ENCODE measurements at places on chromosomes 4 and X.

DNA sequence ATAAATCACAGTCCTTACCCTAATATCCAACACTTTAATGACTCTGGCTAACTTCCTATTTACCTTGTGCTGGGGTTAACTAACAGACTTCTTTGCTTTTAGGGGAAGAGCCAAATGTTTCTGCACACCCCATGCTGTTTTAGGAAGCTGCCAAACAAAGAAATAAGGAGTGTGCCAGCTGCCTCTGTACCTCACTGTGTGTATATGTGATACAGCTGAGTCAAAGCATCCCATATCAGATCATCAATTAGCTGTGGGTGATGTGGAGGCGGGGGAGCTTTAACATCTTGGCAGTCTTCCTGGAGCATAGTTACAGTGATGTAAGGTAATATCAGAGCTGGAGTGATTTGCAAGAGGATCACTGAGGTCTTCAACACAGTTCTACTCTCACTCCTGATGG lies 95.4 kb downstream of the COL25A1 start:
- DNase-seq, result no peak

DNA sequence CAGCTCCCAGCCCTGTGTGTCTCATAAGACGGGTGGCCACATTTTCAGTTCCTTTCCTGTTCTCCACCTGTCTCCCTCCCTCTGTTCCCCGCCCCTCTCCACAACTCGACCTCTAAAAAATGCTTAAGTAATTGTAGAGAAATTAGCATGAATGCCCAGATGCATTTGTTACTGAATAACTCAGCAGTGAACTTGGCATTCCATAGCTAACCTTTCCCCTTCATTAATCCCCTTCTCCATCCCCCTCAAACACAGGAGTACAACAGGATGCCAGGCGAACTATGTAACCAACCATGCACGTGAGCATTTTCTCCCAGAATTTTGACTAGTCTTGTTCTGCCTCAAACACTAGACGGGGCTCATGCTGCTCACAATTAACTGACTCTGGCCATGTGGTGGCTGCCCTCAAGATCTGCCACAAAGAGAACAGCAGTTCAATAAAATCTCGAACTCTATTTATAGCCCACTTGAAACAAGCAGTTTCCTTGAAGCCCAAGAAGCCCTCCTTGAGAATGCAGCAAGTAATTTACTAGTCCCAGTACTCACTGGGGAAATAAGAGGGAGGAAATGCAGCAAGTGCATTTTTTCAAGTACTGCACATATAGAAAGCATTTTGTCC lies 351.2 kb downstream of the ARHGAP24 start:
- DNase-seq, result no peak

- DNase-seq, result no peak
Observed at GRCh38 chr4:40987151-40987550, 227.2 kb downstream of the APBB2 start.

DNA sequence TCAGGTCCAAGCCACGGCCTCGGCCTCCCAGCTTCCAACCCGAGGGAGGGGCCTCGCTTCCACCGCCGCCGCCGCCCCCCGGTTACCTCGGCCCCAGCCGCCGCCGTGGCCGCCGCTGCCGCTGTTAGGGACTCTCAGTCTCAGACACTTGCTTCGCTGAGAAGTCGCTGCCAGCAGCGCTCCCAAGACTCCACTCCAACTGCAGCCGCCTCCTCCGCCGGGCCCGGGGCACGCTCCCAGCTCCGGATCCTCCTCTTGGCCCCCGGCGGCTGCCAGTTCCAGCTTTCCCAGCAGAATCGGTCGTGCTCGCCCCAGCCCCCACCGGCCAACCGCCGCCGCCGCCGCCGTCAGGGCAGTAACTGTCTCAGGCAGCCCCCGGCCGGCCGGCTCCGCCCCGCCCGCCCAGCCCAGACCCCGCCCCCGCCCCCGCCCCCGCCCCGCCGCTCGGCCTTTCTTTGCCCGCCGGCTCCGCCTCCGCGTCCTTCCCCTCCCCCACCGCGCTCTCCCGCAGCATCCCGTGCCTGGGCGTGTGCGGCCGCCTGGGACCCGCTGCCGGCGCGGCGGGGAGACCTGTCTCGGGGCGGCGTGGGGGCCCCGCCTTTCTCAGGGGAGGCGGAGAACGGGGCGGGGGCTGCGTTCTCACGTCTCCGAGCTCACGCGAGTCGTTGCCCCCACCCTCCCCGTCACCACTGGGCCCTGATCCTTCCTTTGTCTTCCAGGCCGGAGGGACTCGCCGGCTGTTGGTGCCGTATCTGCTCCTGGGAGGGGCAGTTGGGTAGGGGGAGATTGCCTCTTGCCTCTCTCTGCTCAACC lies at the start of gene ANKRD50:
Gene ANKRD50, minus strand, starts transcription at position 361 of the 813 bp plus-strand sequence. CDS start 2,221 bp downstream, outside the sequence.
- peak; percentile 19 for DNase-seq

- no peak for DNase-seq
Observed at GRCh38 chr4:45409536-45409935, 683.2 kb upstream of the GNPDA2 start.

DNA sequence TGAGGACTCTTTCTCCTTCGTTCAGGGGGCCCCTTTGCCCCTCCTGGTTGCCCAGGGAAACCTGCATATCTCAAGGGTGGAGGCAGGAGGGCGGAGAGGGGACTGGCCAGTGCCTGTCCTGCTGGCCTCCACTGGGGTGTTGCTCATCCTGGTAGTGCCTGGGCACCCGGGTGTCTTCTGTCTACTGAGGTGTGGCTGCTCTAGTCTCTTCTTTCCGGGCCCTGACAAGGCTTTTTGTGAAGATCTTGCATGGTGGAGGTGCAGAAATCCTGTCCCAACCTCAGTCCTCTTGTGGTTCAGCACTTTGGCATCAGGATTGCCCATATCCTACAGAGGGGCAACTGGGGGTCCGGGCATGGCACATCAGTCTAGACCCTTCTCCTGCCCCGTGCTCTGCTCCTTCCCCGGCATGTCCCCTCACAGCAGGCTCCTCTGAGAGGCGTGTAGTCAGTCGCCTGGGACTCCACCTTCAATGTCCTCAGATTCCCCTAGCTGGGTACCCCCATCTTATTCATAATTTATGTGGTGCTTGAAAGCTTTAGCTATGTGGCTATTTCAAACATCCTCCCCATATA lies 1.9 kb downstream of the CCDC110 start:
- DNase-seq, result no peak

- DNase-seq, result no peak
Observed at GRCh38 chrX:30990361-30990760, 81.5 kb downstream of the FTHL17 start.

DNA sequence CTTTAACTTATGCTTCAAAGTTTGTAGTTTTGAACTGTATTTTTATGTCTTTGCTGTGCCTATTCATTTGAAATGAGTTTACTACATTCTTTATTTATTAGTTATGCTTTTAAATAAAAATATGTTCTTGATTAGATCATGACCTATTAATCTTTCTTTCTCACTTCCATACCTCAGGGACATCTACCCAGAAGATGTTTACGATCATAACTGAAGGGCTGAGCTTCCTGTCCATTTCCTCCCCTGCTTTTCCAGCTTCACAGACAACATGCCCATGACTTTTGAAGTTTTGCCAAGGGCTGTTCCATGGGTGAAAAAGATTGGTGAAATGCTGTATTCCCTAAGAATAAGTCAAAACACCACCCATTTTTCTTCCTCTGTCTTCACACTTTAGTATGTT lies 99.7 kb upstream of the DDIT4L start:
- DNase-seq, result no peak

DNA sequence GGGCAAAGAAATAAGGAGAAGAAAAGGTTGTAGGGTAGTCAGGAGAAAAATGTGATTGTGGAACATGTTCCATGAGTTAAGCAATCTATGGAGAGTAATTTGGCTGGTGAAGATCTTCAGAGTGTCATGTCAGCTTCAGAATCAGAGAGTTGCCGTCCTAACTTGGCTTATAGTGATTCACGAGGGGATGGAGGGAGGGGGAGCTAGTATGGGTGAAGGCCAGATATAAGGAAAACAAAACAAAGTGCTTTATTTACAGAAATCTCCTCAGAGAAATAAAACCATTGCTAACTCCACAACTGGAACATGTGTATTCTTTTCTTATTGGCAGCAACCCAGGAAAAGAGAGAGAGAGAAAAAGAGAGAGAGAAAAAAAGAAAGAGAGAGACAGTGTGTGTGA lies 256.5 kb upstream of the NRK start:
- no peak for DNase-seq

DNA sequence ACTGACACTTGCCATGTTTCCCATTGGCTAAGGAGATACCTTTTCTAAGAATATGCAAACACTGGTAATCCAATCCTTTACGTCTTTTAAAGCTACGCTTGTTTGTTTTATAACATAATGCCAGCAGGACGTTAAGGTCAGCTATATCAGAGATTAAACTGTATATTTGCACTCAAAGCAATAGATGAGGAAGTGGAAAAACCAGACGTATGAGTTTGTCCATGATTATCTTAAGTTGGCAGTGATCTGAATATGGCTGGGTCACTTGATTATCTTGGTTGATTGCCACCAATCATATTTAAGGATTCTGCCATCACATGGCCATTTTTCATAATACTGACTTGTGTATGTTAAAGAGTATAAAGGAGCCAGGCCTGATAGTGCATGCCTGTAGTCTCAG lies 19.4 kb downstream of the TMSB4X start:
- no peak for DNase-seq

DNA sequence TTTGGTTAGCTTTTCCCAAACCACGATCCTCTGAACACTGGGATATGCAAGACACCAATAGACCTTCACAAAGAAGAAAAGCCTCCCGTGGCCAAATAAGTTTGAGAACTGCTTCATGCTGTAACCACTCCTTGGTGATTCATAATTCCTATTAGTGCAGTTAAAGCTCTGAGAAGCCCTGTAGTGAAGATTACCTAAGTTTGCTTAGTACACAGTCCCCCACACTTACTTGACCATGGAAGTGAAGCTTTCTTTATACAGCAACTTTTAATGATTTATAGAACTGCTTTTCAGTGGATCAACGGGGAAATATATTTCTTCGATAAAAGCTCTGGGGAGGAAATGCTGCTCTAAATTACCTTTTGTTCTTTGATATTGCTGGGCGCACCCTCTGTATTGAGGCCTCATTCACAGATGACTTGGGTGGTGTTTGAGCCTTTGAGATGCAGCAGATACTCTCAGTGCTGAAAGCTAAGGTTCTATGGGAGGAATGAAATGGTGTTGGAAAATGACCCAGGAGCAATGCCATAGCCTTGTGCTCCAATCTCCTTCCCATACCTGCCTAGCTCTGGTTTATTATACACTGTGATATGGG lies 67.4 kb downstream of the CBLL2 start:
- no peak for DNase-seq

GRCh38 chr4:17188125-17188524 lies 289.7 kb upstream of the LDB2 start:
- DNase-seq, result no peak

Measured in stimulated activated CD4-positive, alpha-beta T cell treated with anti-CD3 and anti-CD28 coated beads, Interleukin-15, amount 100 ng/mL, for 1 hour (primary cell).